ENCODE measurements at places on chromosomes 11 and 22. TPM values are rescaled to one million over a fixed set of nuclear protein-coding genes. Genes with fewer than 3 reads are reported as not detected.

UCP2 gene
- total RNA-seq, result 0.30 TPM

HTR3B gene
- not detected for total RNA-seq

ENTHD1 gene
- not detected for total RNA-seq

KCNK7 gene
- 0.30 TPM for total RNA-seq

FGF4 gene
- total RNA-seq, result not detected
